ENCODE measurements at places on chromosomes 11 and 22.

GRCh38 chr22:20758688-20759087, 15.2 kb upstream of the SERPIND1 start:
- DNase-seq: no peak

DNA sequence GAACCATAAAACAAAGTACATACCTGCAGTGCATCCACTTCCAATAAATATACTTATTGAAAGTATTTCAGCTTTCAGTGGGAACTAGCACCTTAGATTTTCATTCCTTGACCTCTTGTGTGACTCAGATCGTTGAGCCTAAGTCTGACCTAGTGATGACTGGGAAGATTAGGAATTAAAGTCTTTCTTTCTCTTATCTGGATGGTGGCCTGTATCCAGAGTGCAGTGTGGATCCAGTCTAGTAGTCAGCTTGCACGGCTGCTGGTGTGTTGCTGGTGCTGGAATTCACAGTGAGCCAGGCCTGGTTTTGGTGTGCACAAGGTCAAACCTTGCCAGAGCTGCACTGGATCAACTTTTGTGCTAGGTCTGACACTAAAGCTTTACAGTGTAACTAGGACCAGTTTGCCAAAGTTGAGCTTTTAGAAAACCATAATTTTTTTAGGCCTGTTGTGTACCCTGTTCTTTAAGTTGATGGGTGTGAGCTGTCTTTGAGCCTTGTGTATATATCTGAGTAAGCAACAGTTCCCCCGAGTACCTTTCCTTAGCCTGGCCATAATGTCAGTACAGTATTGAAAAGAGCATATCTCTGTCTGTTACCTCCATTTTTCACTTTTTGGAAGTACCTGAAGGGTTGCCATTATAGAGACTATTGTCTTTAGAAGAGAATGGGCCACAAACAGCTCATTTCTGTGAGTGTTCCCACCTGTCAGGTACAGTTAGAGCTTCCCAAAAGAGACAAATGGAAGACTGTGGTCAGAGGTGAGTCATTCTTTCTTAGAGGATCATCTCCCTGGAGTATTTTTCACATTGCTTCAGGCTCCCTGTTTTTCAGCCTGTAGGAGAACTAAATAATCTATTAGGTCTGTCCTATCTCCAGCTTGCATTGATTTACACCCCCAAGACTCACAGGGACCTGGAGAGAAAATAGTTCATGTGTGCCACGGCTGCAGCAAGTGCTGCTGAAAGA, 89.8 kb downstream of the ALX4 start:
- no peak for DNase-seq

DNA sequence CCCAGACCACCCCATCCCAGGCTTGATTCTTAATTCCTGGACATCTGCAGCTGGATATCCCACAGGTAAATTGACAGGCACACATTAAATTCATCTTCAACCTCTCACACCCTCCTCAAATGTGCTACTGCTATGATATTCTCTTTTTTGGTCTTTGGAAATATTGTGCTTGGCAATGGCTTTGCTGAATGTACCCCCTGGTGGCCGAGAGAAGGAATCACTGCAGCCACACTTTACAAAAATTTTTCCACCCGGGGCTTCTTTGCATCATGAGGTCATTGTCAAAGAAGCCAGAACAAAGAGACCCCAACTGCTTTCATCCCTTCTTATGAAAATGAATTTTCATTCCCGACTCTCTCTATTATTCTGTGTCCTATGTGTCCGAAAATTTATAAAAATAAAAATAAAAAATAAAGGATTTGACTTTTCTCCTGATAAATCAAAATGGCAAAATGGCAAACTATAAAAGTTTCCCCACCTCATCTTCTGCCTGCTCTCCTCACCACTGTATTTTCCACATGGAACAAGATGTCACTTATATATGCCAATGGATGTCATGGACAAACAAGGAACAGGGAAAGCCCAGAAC, 15.0 kb upstream of the CYB5R2 start:
- DNase-seq: peak; percentile 48

GRCh38 chr11:10307400-10308200, 2.7 kb downstream of the ADM start:
- peak; percentile 94 for DNase-seq
